Mucosa of descending colon (tissue), 3 donors: ENCODE measurements at places on chromosomes 16 and 17. TPM values are rescaled to one million over a fixed set of nuclear protein-coding genes. Genes with fewer than 3 reads are reported as not detected.

GRCh38 chr17:64459284-64459747 is 10.4 kb downstream of the MILR1 start:
- DNase-seq: no peak

DNA sequence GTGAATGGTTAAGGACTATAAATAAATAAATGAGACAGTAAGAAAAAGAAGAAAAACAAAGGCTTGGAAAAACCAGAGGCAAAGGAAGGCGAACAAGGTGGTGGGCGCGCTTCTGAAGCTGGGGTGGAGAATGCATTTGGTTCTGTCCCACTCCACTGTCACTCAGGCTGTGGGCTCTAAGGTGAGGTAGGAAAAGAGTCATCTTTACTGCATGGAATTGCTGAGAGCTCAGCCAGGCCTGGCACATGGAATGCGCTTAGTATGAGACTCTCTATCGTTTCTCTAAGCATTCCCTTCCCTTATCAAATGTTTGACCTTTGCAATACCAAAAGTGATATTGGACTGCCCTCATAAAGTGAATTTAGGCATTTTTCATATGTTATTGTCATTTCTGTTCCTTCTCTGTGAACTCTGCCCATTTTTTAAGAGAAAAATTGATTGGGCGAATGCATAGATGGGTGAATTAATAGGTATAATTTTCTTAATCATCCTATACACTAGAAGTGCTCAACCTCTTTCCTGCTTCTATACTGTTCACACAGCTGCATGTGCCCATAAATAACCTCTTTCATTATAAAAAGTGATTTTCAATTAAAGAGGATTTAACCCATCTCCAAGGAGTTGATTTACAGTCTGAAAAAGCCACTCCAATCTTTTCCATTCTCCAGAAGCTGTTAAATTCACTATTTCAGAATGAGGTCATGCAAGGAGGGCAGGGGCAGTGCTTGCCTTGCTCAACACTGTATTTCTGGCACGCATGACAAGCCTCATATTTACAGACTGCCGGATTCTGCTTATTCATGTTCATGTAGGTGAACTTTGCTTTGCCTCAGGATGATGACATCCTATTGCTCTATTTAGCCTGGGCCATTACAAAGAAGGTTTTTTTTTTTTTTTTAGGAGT is 87.7 kb downstream of the MYH10 start:
- peak; percentile 29 for DNase-seq

DNA sequence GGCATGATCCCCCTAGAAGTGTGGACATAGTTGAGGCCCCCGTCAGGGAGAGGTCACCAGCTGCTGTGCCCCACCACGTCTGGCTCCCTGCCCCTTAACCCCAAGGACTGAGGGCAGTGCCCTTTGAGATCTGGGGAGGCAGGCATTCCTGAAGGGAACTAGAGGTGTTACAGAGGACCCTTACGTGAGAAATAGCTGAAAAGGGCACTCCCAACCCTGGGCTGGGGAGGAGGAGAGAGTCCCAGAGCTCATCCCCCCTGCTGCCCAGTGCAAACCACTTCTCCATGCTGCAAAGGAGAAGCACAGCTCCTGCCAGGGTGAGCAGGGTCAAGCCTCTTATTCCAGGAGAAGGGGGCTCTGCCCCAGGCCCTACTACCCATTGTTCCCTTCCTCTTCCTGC is 10.3 kb upstream of the MINK1 start:
- no peak for DNase-seq

GRCh38 chr16:88951989-88952388 is 25.0 kb downstream of the CBFA2T3 start:
- no peak for DNase-seq

DNA sequence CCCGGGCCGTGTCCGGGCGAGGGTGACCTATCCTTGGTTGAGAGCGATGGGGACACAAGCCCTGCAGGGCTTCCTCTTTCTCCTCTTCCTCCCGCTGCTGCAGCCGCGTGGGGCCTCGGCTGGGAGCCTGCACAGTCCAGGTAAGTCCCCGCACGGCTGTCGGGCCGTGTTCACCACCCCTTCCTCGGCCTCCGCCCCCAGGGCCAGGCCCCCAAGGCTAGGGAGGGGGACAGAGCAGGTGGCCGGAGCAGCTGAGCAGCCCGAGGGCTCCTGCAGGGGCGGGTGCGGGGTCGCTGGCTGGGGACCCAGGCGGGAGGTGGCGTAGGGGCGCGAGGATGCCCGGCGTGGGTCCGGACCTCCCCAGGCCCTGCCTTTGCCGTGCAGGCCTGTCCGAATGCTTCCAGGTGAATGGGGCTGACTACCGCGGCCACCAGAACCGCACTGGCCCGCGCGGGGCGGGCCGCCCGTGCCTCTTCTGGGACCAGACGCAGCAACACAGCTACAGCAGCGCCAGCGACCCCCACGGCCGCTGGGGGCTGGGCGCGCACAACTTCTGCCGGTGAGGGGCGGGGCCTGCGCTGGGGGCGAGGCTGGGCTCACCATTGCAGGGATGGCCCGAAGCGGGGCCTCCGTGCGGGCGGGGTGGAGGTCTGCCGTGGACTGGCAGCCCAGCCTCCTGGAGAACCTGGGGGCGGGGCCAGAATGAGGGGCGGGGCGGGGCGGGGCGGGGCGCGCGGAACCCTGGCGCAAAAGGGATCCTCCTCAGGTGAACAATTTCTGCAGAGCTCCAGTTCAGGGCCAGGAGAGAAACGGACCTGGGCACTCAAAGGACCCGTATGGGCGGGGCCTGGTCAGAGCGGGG is 631 bp downstream of the KREMEN2 start:
- DNase-seq: peak; percentile 70

- DNase-seq: no peak
Measured at GRCh38 chr17:48510381-48510760, 20.4 kb downstream of the HOXB1 start.

DNA sequence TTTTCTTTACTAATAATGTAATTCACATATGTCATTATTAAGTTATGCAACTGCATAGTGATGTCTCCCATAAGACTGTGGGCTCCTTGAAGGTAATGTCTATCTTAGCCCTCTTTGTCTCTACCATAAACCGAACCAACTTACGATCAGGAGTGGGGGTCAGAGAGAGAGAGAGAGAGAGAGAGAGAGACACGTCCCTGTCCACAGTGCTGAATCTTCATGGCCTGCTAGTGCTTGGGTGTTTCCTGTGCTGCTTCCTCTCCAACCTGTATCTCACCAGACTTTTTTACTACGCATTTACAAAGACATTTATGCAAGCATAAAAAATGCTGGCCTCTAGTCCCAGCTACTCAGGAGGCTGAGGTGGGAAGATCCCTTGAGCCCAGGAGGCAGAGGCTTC is 52.2 kb upstream of the HAPSTR1 start:
- DNase-seq: no peak

GRCh38 chr17:74704544-74704943 is 8.2 kb downstream of the CD300LF start:
- DNase-seq: no peak

DNA sequence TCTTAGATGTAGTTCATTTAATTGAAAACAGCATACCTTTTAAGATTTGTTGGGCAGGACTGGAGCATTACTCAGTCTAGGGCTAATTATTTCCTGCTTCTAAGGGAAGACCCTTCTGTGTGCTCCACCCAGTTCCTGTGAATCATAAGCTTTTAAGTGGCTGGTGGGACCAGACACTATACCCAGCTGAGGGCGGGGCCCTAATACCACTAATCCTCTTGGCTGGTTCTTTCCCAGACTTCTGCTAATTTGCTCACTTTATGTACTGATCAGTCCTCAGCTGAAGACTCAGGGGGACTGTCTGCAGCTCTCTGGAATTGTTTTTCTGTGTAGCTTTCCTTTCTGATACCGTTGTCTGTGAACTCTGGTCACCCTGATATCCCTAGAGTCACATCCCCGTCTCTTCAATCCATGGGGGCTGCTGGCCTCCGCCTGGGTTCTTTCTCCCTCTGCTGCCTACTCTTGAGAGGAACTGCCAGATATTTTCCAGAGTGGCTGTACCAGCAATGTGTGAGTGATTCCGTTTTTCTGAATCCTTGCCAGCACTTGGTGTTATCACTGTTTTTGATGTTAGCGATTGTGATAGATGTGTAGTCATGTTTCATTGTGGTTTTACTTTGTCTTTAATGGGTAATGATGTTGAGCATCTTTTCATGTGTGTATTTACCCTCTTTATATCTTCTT is 35.1 kb downstream of the MFSD11 start:
- DNase-seq: no peak

GRCh38 chr17:78889531-78889930 is 13.5 kb downstream of the CEP295NL start:
- no peak for DNase-seq

DNA sequence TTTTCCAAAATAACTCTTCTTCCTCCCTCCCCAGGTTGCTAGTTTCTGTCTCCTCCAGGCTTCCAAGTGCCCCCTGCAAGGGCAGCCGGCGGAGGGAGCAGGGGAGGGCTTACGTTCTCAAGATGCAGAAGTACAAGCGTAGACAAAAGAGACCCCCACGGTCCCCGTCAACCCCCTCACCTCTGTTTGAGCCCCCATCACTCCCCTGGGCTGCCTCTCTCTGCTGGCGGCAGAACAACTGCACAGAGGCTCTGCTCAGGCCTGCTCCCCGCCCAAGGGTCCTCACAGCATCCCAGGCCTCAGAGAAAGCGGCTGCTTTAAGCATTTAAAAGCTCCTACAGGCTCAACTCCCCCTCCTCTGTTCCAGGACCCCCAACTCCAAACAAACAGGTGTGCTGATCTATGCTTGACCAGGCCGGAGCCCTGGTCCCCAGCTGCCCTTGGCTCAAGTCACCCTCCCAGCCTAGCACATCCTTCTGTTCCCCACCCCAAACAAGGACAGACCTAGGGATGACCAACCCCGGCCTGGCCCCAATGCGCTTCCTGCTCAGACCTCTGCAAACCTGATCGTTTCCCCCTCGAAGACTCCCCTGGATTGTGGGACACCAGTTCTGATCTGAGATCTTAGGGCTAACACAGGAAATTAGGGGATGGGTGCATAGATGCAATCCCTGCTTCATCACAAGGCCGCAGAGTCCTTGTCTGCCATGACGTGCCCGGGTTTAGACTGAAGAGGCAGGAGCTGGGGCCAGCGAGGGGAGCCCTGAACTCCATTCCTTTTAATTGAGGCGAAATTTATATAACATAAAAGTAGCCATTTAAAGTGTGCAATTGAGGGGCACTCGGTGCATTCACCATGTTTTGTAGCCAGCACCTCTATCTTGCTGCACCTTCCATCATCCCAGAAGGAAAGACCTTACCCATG is 17.2 kb upstream of the RBFOX3 start:
- peak; percentile 9 for DNase-seq

- no peak for DNase-seq
Measured at GRCh38 chr17:81545160-81545949, 6.8 kb downstream of the FAAP100 start.

GRCh38 chr17:11082559-11082958 is 158.5 kb upstream of the SHISA6 start:
- DNase-seq: no peak

DNA sequence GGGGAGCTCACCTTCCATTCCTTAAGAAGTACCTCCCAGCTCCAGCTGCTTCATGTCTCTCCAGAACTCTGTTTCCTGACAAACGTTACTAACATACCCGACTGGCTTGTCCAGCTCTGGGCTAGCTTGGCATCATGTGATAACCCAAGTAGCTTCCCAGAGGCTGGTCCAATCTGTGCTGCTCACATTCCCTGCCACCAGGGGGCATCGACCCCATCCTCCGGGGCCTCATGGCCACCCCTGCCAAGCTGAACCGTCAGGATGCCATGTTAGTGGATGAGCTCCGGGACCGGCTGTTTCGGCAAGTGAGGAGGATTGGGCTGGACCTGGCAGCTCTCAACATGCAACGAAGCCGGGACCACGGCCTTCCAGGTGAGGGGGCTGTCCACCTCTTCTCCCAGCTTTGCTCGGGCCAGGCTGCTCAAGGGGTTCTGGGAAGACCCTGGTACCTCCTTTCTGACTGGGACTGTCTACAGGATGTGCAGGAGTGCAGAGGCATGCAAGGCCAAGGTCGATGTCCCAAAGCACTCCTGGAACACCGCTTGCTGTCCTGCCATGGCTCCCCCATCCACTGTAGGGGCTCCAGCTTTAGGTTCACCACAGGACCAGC is 7.6 kb downstream of the EPX start:
- peak; percentile 52 for DNase-seq

GRCh38 chr16:88073201-88073721 is 122.0 kb downstream of the BANP start:
- DNase-seq: no peak

DNA sequence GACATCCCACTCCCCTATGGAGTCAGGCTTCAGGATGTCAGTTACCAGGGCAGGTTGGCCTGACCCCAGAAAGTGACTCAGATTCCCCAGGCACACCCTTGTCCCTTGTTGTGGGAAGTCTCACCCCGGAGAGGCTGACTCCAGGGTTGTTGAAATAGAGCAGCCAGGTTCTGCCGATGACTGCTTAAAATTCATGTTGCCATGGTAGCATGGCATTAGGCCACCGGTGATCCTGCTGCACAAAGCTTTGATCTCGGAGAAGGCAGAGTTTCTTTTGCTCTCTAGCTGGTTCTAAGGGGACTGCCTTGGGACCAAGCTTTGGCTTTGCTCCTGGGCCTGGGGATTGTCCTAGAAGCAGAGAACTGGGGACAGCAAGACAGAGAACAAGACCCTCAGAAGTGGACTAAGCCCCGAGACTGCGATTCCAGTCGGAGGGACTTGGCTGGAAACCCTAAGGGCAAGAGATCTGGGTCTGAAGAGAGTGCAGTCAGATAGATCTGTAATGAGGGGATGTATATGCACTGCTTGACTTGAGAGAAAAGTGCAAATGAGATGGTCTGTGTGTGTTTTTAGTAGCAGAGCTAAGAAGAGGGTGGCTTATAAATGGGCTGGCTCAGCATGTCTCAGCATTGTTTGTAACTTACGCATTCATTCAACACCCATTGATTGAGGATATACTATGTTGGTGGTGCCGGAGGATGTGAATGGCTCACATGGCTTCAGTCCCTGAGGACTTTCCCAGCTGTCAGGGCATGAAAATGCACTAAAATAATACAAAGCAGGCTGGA is 106.9 kb downstream of the RGS9 start:
- DNase-seq: no peak

DNA sequence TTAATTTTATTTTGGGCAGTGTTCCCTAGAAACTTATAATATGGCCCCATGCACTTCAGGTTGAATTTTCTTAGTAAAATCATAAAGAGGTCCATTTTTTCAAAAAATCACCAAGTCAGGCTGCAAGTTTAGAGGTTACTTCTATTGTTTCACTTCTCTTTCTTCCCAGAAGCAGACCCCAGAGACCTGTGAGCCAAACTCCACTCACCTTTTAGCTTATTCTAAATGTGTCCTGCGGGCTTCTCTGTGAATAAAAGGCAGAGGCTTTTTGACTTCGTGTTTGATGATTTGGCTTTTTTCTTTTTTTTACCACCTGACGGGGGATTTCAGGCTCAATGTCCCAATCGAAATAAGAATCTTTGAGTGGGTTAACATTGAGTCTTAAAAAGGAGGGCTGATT is 7.4 kb downstream of the PRKCB start:
- no peak for DNase-seq

The CLEC18A gene
- 0.43 TPM for total RNA-seq

The SYNGR3 gene
- 1.5 TPM for total RNA-seq

The P2RX5 gene
- 0.73 TPM for total RNA-seq

The RABEP1 gene
- total RNA-seq: 53.4 TPM

The ARHGAP44 gene
- 34.4 TPM for total RNA-seq

The KRTAP3-2 gene
- not detected for total RNA-seq

The PYDC1 gene
- total RNA-seq: not detected

The NOG gene
- 0.14 TPM for total RNA-seq

The HOXB4 gene
- 14.6 TPM for total RNA-seq

The KRTAP3-3 gene
- not detected for total RNA-seq

The KRT28 gene
- not detected for total RNA-seq

The TNFSF13 gene
- 73.3 TPM for total RNA-seq

The KRT36 gene
- total RNA-seq: not detected
